ENCODE measurements at places on chromosomes 5 and 9. TPM values are rescaled to one million over a fixed set of nuclear protein-coding genes. Genes with fewer than 3 reads are reported as not detected.
A peak's percentile ranks its signal among the peaks of the same experiment; 100 is the strongest.

Gene KLF9
- total RNA-seq, result 15.9 TPM

Gene PCDHGB1
- total RNA-seq, result 0.43 TPM

Gene NXNL2
- total RNA-seq, result not detected

Gene SMIM33
- total RNA-seq, result not detected

Gene IL17B
- total RNA-seq, result 0.31 TPM

Gene PAEP
- total RNA-seq, result not detected

GRCh38 chr5:129653057-129653375, 94.9 kb upstream of the MINAR2 start:
- no peak for DNase-seq

DNA sequence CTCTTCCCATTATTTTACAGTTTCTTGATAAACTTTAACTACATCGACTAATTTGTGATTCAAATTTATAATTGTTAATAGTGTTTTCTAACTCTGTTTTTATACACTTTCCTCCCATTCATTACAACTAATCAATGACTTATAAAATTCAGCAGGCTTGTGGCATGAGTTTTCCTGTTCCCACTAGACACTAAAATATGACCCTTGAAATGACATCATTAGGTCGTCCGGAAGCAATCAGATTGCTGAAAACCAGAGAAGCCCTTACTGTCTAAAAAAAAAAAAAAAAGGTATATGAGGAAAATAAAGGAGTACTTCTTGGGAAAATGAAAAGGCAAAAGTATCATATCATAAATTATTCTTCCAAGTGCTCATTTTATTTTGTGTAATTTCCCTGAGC, 553.7 kb downstream of the ZNF608 start:
- no peak for DNase-seq

- DNase-seq, result no peak
These were observed 22.0 kb upstream of the WNK2 start for GRCh38 chr9:93161786-93162562.

GRCh38 chr9:83342006-83342405, 196.2 kb downstream of the FRMD3 start:
- DNase-seq, result no peak

DNA sequence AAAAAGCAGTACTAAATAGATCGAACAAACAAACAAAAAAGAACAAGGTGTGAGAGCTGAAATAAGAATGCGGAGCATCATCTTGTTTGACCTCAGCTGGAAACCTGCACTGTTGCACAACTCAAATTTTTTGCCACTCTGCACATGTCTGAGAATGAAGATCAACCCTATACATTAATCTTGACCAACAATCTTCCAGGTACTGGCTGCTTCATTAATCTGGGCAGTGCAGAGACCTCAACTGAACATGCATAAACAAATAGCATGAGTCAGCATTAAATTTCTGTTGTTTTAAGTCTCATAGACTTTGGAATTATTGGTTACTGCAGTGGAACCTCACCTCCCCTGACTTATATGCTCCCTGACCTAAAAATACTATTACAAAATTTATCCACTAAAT, 114.6 kb upstream of the FTMT start:
- peak; percentile 13 for DNase-seq

DNA sequence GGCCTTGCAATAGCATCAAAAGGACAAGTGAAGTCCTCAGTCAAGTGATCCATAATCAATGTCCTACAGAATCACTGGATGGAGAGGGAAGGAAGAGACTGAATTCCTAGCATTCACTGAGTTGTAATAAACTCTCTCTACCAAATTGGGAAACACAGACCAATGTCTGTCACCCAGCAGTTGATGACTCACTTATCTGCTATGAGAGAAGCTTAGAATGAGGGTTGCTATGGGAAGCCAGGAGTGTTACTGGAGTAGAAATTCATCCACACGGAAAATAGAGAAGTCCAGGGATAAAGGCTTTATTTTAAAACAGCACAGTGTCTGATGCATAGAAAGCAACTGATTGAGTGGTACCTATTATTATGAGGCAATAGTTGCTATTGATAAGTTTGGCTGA, 407.4 kb downstream of the BRINP1 start:
- DNase-seq, result peak; percentile 42

- DNase-seq, result no peak
These were observed 52.1 kb upstream of the EQTN start for GRCh38 chr9:27348785-27349697.

DNA sequence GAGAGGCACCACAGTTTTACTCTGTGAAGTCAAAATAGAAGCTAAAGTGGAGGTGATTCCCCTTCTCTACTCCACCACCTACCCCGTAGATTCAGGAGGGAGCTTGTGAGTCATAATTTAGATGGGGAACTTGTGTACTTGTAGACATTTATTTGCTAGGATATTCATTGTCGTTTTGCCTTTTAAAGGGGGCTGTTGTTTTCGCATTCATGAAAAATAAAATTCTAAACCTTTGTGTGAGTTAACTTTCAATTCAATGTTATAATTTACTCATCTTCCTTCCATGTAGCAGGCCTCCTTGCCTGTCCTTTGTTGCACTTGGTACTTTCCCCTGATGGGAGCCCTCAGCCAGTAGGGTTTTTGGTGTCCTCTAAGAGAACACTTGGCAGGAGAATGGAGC, 22.0 kb downstream of the SECISBP2 start:
- no peak for DNase-seq

DNA sequence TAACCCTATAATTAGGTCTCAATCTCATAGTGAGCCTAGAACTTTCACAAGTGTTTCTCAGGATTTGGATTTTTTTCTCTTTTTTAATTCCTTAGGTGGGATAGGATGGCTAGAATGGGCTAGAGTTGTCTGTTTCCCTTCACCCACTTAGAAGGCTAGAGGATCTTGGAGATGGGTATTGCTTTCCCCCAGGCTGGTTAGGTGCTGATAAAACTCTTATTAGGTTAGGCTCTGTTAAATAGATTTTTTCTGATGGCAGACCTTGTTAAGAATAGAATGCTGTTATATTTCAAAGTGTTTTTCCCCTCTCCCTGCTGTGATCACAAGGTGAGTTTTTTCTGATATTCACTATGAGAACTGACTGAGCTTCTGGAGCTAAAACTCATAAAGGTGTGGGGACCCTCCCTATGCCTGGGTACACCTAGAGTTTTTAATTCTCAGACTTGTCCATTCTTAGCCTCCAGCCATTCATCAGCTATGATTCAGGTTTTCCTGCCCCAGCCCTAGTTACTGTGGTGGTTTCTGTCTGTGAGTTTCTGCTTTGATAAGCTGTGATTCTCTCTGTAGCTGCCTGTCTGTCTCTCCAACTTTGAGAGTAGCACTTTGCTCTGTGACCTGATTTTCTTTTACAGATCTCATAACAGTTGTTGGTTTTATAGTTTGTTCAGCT, 132.4 kb downstream of the HACD4 start:
- DNase-seq, result no peak

- DNase-seq, result no peak
These were observed 22.1 kb downstream of the PTCH1 start for GRCh38 chr9:95494416-95495371.
